ENCODE measurements at places on chromosomes 13 and 19.

- no peak for DNase-seq
These were observed 82.7 kb downstream of the DLEU7 start for GRCh38 chr13:50760751-50761150.

- DNase-seq: no peak
These were observed 1.5 kb downstream of the FCAR start for GRCh38 chr19:54875506-54875905.

- no peak for DNase-seq
These were observed 20.1 kb downstream of the ZNF763 start for GRCh38 chr19:11984986-11985385.

- DNase-seq: no peak
These were observed 389.3 kb downstream of the DACH1 start for GRCh38 chr13:71477735-71478134.

GRCh38 chr19:42005504-42005903 lies 11.5 kb upstream of the ATP1A3 start:
- DNase-seq: no peak

DNA sequence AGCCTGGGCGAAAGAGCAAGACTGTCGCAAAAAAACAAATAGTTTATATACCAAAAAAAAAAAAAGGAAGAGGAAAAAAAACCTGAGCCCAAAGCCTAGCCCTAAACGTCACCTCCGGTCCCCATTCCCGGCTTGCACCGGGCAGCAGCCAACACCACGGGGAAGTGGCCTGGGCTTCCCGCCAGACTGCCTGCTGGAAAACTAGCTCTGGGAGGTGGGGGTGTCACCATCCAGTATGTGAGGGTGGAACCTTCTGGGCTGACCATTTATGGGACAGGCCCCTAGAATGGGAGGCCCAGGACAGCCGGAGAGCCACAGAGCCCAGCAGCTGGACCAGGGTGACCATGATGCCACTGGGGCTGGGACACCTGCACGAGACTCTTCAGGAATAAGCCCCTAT lies 37.3 kb downstream of the IL12RB1 start:
- DNase-seq: no peak

DNA sequence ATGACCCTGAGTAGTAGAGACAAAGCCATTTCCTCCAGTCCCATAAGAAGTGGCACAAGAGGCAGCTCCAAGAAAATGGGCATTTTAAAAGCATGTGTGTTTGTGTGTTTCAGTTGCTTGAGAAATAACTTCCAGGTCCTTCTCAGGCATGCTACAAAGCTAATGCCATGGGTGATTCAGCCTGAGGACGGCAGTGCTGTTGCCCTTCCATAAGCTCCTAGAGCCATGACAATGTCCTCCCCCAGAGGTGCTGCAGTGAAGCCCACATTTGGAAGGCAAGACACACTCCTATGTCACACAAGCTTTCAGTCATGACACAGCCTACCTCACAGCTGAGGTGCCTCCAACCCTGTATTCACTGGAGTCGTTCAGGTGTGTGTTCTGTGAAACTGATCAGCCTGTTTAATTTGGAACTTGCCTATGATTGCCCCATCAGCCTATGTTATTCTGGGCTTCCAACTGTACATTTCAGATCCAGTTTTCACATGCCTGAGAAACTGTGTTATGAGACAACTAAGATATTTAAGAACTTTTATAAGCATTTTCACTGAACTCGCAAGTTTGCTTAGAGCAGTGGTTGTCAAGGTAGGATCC lies 213.6 kb downstream of the FOXO1 start:
- DNase-seq: no peak

DNA sequence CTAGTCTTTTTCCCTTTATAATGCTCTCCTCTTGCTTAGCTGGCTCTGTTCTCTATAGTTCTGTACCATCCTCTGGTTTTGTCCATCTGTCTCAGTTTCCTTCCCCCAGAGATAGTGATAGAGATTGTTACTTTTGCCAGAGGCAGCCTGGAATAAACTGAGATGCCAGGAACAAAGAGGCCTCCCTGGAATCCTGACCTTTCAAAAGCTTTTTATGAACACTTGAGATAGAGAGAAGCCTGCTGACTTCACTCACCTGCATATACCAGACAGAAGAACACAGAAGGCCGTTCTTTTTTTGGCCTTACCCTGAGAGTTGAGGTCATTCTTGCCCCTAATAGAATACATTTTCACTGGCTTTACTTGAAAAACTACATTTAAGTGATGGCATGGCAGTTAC lies 150.2 kb downstream of the LHFPL6 start:
- DNase-seq: no peak

Data from stimulated activated CD4-positive, alpha-beta T cell treated with anti-CD3 and anti-CD28 coated beads, Interleukin-1b, Interleukin-23, amount 100 ng/mL, for 1 hour (primary cell).